ENCODE measurements at places on chromosomes 6 and 20. TPM values are rescaled to one million over a fixed set of nuclear protein-coding genes. Genes with fewer than 3 reads are reported as not detected.

Gene WFDC10A
- total RNA-seq = not detected

Gene SLC22A1
- 0.17 TPM for total RNA-seq

Gene CRIP3
- not detected for total RNA-seq

Gene POLR3F
- 20.3 TPM for total RNA-seq

Gene MRAP2
- 0.86 TPM for total RNA-seq

Gene OGFRL1
- 15.7 TPM for total RNA-seq

Gene CGA
- not detected for total RNA-seq

Gene PNLDC1
- total RNA-seq = not detected

Gene KCNK17
- not detected for total RNA-seq

Gene RIOK1
- 14.0 TPM for total RNA-seq

Gene WFDC10B
- not detected for total RNA-seq

- DNase-seq = no peak
Observed at GRCh38 chr6:107331409-107332386, 127.7 kb downstream of the PDSS2 start.

- no peak for DNase-seq
Observed at GRCh38 chr6:32627831-32628230, 9.4 kb upstream of the HLA-DQA1 start.

DNA sequence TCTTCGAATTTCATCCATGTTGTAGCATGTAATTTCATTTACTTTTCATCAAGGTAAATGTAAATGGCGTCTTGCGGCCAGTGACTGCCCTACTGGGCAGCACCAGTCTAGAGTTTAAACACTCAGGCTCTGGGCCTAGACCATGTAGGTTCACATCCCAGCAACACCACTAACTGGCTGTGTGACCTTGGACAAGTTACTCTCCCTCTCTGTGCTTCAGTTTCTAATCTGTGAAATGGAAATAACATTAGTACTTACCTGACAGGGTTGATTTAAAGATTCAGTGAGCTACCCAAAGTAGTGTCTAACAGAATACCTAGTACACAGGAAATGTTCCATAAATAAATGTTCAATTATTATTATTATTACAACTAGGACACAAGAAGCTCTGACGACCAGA is 29.3 kb downstream of the PDRG1 start:
- DNase-seq = no peak

- DNase-seq = no peak
Observed at GRCh38 chr6:115908906-115909559, 151.7 kb downstream of the FRK start.

GRCh38 chr6:9417400-9417799 is 982.1 kb upstream of the SLC35B3 start:
- DNase-seq = no peak

- DNase-seq = no peak
Observed at GRCh38 chr6:166596776-166597507, 10.5 kb upstream of the RAMACL start.

DNA sequence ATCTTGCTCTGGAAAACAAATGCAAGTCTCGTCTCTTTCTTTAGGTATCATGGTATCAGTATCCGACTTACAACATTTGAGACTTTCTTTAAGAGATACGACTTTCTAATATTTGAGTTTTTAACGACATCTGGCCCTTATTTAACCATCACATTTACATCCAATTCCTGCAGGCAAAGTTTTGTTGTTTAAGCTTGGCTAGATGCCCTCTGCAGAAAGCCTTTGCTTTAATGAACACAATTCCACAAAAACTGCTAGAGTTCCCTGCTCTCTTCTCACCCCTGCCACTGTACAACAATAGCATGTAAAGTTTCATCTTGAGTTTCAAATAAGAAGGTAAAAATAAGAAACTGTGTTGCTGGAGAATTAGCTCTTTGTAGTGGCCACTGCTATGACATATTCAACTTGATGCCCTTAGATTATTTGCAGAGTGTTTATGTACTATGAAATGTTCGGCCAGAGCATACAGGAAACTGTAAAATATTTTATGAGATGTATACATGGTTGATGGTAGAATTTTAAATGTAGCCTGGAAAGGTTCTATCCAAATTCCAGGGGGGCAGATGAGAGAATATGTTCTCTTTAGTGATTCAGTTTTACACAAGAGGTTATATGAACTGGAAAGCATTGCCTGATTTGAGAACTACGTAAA is 438.6 kb downstream of the CDC5L start:
- DNase-seq = no peak

- DNase-seq = no peak
Observed at GRCh38 chr6:158290040-158290439, 22.2 kb upstream of the TULP4 start.

DNA sequence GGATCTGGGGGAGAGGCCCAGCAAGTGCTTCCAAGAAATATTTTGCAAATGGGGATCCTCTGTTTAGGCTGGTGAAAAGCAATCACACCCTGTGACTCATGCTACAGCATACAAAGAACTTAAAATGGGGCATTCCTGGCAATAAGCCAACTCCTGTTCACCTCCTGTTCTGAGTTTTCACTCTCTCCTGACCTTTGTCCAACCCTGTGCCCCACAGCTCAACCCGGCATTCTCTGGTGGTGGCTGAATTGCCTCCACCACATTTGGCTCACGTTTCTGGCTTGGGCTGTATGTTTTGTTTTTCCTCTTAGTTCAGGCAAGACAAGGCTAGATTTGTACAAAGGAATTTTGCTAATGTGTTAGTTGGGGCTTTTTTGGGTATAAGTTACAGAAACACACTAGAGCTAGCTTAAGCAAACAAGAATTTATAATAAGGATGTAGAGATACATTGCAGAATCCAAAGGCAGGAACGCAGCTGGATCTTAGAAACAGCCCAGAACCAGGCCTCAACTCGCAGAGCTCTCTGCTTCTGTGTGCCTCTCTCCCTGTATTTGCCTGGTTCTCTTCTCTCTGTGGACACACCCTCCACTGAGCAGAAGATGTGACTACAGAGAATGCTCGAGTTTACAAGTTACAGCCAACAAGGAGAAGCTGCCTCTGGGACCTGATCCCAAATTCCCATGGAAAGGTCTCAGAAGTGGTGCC is 9.4 kb downstream of the ABCC10 start:
- DNase-seq = peak; percentile 77

DNA sequence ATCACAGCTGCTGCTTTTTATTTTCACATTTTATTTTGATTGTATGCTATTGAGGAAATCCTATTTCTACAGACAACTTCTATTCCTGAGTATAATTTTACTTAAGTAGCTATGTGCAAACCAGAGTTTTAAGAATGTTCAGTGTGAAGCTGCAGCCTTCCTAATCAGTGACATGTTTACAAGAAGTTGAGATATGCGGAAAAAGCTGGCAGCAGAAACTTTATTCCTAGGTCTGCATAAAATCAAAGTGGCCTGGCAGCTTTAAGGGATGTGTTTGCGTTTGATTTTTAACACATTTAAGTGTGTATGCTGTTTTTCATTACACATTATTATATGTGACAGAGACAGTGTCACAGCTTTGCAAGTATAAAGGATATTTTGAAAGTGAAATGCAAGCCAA is 26.3 kb downstream of the MAPK14 start:
- DNase-seq = no peak

DNA sequence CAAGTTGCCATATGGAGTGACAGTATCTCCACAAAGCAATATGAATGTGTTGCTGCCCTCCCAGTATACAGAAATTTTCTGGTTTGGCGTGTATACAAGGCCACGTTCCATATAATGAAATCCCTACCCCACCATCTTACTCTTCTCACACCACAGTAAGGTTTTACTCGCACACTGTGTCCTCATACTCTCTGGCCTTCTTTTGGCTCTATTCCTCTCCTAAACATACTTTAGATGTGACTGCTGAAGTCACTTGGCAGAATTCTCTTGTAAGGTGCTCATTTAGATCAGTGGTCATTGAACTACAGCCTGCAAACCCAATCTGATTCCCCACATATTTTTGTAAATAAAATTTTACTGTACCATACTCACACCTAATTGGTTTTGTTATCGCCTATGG is 123.2 kb downstream of the RFPL4B start:
- DNase-seq = no peak

- DNase-seq = no peak
Observed at GRCh38 chr6:4130357-4130987, 4.9 kb downstream of the ECI2 start.

DNA sequence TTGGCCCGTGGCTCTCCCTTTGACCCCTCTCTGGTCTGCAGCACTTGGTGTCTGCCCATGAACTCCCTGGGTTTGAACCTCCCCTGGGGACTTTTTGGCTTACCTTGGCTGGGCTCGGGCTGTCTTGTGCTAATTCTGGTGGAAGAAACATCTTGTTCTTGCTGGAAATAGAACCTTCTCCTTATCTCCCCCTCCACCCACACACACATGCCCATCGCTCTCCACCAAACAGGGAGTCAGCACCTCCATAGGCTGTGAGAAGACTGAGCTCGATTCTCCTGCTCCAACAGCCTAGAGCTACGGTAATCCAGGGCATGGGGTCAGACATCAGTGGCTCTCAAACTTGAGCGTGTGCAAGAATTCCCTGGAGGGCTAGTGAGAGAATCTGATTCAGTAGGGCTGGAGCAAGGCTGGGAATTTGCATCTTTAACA is 114.4 kb upstream of the SLC22A23 start:
- DNase-seq = no peak

DNA sequence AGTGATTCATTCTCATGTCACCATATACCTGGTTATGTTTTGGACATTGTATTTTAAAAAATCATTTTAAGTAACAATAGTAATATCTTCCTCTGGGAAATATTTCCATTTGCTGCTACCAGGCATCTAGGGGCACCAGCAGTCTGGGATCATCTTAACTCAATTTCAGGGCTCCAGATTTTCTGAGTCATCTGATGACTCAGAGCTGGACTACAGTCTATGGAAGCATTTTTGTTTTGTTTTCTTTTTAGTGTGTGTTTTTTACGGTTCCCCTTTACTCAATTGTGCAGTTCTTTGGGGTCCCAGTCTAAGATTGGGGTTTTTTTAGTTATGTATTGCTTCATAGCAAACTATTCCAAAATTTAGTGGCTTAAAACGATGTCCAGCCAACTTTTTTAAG is 5.7 kb upstream of the FKBP5 start:
- DNase-seq = peak; percentile 35

GRCh38 chr20:25014816-25015215 is 22.3 kb upstream of the APMAP start:
- DNase-seq = no peak

DNA sequence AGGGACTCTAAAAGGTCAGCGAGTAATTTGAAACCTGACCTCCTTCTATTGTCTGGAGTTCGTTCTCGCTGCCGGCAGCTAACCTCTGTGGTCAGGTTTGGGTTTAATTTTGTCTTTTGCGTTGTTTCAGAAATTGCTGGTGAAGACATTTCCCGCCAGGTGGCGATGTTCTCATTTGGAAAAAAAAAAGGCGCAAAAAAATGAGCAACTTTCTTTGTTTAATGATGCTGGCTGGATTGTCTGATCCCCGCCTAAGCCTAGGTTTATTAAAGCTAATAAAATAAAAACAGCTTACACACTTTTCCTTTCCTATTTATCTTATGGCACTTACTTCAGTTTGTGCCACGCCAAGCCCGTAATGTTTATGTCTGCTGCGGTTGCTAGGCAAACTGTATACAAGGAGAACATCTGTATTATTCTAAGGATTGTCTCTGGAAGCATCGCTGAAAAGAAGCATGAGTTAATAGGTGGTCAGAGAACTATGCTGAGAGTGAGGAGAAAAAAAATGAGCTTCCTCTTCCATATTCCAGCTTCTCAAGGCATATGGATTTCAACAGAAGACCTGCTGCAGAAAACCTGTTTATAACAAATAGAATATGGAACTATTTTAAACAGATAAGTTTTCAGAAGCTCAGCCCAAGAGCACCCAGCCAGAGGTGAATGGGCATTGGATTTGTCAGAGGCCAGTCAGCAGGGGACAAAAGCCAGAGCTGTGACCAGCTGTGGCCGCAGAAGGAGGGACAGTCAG is 205.7 kb downstream of the DOK5 start:
- peak; percentile 38 for DNase-seq

DNA sequence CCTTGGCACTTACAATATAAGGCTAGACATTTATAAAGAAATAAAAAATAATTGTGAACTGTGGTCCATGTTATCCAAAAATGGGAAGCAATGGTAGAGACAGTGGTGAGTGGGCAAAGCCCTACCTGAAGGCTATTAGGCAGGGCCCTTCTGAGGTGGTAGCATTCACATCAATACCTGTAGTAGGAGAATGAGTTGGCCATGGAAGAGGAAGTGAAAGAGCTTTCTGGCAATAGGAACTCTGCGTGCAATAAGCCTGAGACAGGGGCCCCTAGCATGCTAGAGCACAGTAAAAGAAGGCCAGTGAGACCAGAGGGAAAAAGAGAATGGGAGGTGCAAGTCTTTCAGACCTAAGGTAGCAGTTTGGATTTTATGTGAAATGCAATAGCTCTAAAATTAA is 754.5 kb downstream of the PTPRT start:
- no peak for DNase-seq

DNA sequence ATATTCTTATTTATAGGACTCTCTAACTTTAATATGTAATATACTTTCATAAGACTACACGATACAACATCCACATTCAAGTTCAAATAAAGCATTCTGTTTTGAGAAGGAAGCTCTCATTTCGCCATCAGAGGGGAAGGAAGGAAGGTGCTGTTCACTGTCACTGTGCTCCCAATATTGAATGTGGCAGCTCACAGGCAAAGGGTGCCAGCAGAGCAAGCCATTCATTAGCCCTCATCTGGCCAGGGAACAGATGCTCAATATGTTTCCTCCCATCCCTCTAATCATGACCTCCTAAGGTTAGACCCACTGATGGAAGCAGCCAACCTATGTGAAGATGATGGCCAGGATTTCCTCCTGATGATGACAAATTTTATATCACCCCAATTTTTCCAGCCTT is 154.4 kb downstream of the DST start:
- DNase-seq = no peak

GRCh38 chr6:112086744-112087135 is 542 bp downstream of the TUBE1 start:
- peak; percentile 41 for DNase-seq

DNA sequence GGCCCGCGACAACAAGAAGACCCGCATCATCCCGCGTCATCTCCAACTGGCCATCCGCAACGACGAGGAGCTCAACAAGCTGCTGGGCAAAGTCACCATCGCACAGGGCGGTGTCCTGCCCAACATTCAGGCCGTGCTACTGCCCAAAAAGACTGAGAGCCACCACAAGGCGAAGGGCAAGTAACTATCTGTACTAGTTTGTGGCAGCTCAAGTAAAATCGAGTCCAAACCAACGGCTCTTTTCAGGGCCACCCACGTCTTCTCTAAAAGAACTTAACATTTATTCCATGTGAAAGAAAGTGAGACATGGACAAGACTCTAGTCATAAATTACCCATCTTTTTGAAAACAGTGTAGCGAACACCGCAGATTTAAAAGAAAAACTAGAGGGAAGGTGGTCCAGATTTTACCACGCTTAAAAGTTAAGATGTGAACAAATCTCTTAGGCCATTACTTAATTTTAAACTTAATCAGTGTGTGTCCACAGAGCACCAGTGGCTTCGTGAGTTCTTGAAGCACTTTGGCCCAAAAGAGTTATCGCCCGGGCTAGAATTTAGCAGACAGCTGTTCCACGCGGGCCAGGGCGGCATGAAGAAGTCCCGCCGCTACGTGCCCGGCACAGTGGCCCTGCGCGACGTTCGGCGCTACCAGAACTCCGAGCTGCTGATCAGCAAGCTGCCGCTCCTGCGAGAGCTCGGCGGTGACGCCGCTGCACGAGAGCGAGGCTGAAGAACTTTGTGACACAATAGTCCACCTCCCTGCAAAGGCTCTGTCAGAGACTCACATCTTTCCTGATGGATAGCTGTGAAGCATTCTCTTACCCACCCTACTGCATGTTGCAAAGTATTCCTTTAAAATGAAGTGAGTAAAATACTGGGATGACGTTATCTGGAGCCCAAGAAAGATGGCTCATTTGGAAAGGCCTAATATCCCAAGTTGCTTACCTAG is 113.9 kb upstream of the PRSS16 start:
- DNase-seq = peak; percentile 46

- no peak for DNase-seq
Observed at GRCh38 chr6:157935786-157936185, 45.9 kb upstream of the SYNJ2 start.
